HT-29 (cell line): ENCODE measurements at places on chromosomes 1 and 21. TPM values are rescaled to one million over a fixed set of nuclear protein-coding genes. Genes with fewer than 3 reads are reported as not detected.

Gene GUCA2A
- 0.69 and 1.7 TPM in 2 replicates for total RNA-seq

GRCh38 chr1:5597171-5597850, 394.9 kb downstream of the NPHP4 start:
- no peak for DNase-seq

GRCh38 chr1:14082331-14082730, 382.3 kb downstream of the PRDM2 start:
- DNase-seq = no peak

Gene S100A7
- not detected in 2 replicates for total RNA-seq

Gene SDHB
- 145 and 157 TPM in 2 replicates for total RNA-seq

DNA sequence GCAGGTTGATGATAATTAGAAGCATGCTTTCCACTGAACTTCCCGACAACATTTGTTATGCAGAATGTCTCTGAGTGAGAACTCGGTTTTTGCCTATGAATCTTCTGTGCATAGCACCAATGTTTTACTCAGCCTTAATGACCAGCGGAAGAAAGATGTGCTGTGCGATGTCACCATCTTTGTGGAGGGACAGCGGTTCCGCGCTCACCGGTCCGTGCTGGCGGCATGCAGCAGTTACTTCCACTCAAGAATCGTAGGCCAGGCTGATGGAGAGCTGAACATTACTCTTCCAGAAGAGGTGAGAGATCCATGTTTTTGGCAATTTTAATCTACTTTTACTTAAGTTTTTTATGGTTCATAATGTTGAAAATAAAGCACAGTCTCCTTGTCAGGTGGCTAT, 22.5 kb downstream of the BACH1 start:
- DNase-seq = no peak

DNA sequence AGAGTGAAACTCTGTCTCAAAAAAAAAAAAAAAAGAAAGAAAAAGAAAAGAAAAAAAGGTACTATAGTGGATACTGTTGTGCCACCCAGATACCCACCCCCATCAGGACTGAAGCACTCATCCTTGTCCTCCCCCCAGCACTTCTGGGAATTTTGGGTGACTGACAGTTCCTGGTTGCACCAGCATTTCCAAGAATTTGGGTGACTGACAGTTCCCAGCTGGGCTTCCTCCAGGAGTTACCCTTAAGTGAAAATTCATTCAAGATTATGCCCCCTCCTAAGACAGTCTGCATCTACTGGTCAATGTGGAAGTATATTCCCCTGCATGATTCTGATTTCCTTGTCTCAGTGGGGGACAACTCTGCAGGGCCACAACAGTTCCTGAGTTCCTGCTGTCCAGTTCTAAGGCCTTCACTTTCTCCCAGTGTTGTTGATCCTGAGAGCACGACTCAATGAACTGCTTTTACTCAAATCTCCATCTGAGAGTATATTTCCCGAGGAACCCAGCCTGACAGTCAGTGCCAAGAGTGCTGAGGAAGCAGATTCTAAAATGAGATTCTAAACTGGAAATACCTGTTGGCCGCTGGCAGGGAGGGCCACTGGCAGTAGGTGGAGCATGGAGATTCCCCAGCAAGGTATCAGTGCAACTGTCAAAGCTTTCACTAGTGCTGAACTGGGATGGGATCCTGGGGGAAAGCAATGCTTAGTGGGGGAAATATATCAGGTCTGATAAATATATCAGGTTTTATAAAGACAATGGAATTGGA, 18.5 kb downstream of the RIIAD1 start:
- peak; percentile 85 for DNase-seq

- no peak for DNase-seq
These were observed 60.7 kb downstream of the ACBD3 start for GRCh38 chr1:226125831-226126230.

Gene OR10Z1
- total RNA-seq = not detected in 2 replicates

Gene CYP2J2
- total RNA-seq = not detected in 2 replicates

GRCh38 chr1:101388904-101389546, 152.2 kb downstream of the S1PR1 start:
- no peak for DNase-seq

GRCh38 chr21:18368205-18368604, 35.4 kb downstream of the TMPRSS15 start:
- no peak for DNase-seq

Gene OR10J1
- total RNA-seq = not detected in 2 replicates

- peak; percentile 16 for DNase-seq
These were observed 109.4 kb downstream of the TLR5 start for GRCh38 chr1:223033658-223034057.

DNA sequence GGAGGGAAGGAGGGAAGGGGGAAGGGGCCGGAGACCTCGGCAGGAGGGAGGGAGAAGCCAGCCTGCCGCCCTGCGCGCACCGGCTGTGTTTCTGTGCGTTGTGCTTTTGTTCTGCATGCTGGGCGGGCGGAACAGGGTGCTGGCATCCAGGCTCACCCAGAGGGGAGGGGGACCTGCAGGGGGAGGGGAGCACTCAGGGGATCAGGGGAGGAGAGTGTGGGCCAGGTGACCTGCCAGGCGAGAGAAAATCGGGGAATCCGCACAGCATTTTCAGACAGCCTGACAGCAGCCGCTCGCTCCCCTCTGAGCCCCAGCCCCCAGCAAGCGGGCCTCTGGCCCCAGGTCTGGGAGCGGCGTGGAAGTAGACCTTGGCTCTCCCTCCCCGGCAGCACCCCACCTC, 54.7 kb downstream of the RIPK4 start:
- DNase-seq = no peak

DNA sequence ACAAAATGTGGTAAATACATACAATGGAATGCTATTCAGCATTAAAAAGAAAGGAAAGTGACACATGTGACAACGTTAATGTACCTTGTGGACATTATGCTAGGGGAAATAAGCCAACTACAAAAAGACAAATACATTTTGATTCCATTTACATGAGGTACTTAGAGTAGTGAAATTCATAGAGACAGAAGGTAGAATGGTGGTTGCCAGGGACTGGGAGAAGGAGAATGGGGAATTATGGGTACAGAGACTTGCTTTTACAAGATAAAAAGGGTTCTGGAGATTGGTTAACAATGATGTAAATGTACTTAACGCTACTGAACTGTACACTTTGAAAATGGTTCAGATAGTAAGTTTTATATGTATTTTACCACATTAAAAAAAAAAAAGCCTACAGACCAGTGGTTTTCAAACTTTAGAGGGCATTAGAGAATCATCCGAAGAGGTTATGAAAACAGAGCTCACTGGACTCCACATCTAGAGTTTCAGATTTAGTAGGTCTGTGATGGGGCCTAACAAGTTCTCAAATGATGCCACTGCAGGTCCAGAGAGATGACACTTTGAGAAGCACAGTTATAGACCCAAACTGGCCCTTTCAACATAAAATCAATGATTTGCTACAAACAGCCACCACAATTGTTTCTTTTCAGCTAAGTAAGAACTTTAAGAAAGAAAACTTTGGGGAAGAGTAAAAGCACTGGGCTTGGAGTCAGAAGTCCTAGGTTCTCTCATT, 9.6 kb upstream of the ADCY10 start:
- DNase-seq = no peak

DNA sequence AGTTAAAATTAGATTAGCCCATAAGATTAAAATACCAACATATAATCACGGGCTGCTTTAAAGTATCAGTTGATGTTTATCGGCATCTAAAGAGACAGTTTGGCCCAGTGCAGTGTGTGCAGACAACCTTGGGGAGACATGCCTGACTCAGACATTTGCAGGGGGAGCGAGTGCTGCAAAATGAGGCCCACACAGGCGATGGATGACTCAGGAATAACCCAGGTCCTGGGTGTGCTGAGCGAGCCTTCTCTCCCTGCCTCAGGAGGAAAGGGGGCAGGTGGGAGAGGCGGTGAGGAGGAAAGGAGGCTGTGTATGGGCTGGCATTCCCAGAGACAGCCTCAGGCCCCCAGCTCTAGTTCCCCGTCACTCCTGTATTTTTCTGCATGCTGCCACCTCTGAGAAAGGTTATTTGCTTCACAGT, 9.0 kb downstream of the SLC9A1 start:
- DNase-seq = no peak

DNA sequence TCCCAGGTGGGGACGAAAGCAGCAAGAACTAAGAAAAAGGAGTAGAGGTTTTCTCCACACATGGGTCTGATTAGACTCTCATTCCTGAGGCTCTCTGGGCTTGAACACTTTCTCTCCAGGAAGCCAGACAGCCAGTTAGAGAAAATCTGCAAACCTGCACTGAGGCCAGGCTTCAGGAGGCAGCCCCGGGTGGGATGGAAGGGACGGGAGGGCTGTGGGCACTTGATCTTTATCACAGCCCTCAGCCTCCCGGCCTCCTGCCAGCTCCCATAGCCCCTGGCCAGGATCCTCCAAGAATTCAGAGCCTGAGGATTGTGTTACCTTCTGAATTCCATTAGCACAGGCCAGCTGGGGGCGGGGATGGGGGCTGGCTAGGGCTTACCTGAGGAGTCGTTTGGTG, 40.1 kb downstream of the SERTAD4 start:
- DNase-seq = no peak

GRCh38 chr1:225977937-225978748, 21.0 kb downstream of the SDE2 start:
- DNase-seq = no peak

- DNase-seq = no peak
These were observed 60.2 kb downstream of the DMRTB1 start for GRCh38 chr1:53519421-53519820.

Gene TAF1A
- total RNA-seq = 4.8 and 5.3 TPM in 2 replicates

- no peak for DNase-seq
These were observed 1.8 kb downstream of the PEF1 start for GRCh38 chr1:31642897-31643296.

Gene BACE2
- total RNA-seq = 20.0 and 26.5 TPM in 2 replicates

Gene ADGRL2
- total RNA-seq = 0.97 TPM in 1 of 2 replicates, not detected in the other

DNA sequence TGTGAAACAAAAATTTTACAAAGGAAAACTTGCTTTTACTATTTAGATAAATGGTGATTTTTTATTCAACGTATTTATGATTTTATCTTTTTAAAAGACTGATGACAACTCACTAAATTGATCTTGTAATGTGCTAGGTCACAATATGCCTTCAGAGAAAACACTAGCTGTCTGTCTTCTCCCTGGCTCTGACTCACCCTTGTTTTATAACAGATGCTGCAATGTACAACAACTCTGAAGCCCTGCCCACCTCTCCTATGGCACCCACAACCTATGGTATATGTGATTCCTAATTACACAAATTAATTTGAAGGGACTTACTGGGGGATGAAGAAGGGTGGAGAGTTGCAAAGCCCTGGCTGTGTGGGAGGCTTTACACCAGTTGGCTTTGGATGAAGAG, 24.7 kb upstream of the HSD17B7 start:
- no peak for DNase-seq

DNA sequence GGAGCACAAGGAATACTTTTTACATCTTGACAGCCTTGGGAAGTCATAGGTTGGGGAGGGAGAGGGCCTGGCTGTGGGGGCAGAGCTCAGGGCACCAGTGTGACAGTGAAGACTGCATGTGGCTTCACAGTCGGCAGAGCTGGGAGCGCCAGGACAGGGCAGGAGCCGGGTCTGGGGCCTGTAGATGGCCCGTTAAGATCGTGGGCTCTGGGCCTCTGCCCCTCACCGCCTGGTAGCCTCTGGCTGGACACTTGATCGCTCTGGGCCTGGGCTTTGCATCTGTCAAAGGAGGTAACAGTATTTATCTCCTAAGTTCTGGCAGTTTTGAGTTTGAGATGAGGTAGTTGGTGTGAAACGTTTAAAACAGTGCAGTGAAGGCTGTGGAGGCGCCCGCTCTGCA, 4.8 kb downstream of the SLX9 start:
- no peak for DNase-seq

DNA sequence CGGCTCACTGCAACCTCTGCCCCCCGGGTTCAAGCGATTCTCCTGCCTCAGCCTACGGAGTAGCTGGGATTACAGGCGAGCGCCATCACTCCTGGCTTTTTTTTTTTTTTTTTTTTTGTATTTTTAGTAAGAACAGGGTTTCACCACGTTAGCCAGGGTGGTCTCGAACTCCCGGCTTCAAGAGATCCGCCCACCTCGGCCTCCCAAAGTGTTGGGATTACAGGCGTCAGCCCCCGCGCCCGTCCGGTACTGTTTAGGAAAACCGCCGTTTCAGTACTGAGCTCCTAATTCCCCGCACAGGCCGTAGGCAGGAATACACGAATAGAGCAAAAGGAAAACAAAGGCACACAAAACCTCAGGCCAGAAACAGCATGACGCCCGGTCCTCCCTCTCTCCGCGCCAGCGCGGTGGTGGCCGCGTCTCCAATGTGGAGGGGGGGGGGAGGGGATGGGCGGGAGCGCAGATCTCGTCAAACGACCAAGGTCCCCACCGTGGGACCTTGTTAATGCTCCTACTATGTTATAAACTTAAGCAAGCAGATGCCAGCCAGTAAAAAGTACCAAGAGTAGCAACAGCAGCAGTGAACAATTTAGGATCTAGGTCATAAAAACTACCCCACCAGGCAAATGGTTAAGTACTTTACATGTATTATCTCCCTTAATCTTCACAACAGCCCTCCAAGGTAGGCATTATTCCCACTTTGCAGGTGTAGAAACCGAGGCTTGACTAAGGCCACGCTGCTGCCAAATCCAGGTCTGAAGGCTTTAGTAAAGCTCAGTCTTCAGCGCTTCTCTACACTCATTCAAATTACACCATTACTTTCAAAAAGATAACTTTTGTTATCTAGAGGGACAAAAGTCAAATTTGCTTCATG, 648 bp upstream of the ADAR start:
- peak; percentile 60 for DNase-seq

- no peak for DNase-seq
These were observed 14.4 kb downstream of the INAVA start for GRCh38 chr1:200909071-200909470.

- DNase-seq = no peak
These were observed 28.5 kb upstream of the UMODL1 start for GRCh38 chr21:42042651-42043050.

- DNase-seq = no peak
These were observed 379.2 kb upstream of the ADAMTS5 start for GRCh38 chr21:27346041-27346448.

DNA sequence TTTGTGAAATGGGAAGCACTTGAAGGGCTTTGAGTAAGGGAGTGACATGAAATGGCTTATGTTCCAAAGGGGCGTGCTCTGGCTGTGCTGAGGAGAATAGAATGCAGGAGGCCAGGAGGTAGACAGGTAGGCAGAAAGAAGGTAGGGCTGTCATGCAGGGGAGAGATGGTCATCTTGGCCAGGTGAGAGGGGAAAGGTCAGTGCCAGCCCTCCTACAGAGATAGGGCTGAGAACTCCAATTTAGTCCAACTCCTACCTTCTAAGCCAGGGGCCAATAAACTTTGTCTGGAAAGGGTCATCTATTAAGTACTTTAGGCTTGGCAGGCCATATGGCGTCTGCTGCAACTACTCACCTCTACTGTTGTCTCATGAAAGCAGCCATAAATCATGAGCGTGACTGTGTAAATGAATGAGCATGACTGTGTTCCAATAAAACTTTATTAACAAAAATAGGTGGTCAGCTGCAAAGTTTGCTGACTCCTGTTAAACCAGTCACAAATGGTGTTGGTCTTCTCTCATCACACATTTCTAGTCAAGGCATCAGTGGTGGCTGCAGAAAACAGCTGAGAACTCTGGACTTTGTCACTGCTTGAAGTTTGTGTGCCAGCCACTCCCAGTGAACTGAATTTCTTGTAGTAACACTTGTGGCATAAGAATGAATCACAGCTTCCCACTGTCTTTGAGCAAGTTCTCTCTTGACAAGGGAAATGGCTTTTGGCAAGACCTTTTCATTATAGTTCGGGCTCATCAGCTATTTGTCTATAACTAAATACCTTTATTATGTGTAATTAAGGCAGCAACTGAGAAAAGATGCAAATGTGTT, 32.0 kb upstream of the CD2 start:
- peak; percentile 21 for DNase-seq

Gene KPRP
- total RNA-seq = not detected in 2 replicates

Gene PDC
- not detected in 2 replicates for total RNA-seq
